ENCODE measurements at places on chromosomes 13 and 19.

DNA sequence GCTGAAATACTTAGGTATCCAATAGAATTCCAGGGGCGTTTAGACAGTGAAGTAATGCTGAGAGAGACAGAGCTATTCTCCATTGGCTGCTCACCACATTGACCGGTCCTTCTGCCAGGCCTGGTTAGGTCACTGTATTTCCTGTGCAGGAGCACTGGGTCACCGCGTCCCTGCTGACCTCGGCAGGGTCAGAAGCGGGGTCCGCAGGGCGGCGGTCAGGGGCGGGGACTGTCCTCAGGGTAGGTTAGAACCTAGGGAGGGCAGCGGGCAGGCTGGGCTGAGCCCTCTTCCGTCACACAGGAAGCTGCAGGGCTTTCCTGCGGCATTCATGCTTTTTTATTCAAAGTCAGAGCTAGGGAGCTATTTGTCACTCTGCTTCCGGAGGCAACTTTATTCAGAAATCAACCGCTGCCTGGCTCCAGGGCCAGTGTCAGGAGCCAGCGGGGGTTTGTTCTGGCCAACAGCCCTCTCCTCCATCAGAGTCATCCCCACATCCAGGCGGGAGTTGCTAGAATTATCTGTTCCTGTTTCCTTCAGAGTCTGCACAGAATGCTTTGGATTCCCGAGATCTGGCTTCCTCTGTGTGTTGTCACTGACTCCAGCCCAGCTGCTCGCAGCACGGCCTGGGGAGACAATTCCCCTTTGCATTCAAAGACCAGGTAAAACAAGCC is 81.2 kb upstream of the WASF3 start:
- DNase-seq = no peak

- DNase-seq = no peak
These were observed 298.7 kb downstream of the HS6ST3 start for GRCh38 chr13:96388598-96388997.

GRCh38 chr19:3057275-3057714 is 5.0 kb downstream of the TLE5 start:
- DNase-seq = no peak

GRCh38 chr19:33440241-33440640 is 66.7 kb downstream of the CEBPG start:
- no peak for DNase-seq

- no peak for DNase-seq
These were observed 20.8 kb downstream of the ANKRD10 start for GRCh38 chr13:110894086-110894485.

- no peak for DNase-seq
These were observed 103.6 kb upstream of the MYCBP2 start for GRCh38 chr13:77430377-77430951.

DNA sequence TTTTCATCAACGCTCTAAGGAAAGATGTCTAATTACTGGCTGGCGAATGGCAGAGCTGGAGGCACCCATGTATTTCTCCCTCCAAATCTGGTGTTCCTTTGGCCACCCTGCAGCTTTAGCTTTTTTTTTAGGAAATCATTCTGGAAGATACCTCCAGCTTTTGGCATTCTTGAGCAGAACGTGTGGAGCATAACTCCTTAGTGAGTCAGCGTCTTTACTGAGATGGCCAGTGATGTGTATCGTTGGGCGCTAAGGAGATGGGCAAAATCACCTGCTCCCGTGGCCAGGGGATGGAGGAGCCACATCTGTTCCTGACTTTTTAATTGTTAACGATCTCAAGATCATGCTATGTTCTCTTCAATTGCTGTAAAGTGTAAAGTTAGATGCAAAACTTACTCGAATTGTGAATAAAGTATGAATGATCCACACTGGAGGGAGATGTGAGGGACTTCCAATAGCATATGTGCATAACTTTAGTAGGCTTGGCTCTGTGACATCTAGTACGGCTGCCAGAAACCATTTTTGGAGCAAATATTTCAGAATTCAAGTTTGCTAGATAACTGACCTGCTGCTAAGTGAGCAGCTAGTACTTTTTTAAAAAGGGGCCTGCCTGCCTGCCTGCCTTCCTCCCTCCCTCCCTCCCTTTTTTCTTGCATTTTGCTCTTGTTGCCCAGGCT is 24.4 kb upstream of the C1QTNF9 start:
- DNase-seq = no peak

DNA sequence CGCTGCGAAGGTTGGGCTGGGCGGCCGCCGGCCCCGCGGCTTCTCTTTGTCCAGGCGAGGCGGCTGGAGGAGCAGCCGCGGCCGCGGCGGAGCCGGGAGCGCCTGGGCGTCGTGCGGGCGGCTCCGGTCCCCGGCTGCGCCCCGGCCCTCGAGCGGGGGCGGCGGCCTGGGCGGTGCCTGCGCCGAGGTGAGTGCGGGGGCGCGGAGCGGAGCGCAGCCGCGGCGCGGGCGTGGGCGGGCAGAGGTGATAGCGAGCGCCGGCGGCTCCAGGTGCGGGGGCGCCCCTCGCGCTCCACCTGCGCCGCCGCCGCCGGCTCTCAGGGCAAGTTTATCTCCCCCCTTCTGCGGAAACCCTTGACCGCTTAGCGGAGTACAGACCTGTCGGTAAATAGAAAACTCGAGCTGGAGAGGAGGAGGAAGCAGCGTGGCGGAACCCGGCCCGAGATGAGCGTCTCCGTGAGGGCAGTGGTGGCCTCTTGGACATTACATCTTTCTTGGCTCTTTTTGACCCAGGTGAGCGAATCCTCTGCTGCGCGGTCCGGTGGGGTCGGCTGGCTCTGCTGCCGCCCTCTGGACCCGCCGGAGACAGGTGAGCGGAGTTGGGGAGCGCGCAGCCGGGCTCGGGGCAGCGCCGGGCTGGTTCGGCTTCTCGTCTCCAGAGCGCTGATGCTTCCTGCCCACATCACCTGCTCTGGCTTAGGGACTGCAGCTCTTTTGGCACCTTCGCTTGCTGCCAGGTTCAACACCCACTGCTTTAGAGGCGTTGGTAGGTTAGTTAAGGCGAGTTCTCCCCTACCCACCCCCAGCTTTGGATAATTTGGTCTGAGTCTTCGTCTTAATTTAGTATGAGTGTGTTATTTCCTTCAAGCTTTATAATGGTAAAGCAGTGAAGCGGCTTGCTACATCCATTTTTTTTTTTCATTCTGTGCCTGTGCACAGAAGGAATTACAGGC is at the start of gene MTUS2:
TSS of gene MTUS2 (plus strand) at position 241 of the 953 bp plus-strand sequence.
- DNase-seq = no peak

- DNase-seq = no peak
These were observed 357.3 kb downstream of the KLF5 start for GRCh38 chr13:73416093-73416492.

DNA sequence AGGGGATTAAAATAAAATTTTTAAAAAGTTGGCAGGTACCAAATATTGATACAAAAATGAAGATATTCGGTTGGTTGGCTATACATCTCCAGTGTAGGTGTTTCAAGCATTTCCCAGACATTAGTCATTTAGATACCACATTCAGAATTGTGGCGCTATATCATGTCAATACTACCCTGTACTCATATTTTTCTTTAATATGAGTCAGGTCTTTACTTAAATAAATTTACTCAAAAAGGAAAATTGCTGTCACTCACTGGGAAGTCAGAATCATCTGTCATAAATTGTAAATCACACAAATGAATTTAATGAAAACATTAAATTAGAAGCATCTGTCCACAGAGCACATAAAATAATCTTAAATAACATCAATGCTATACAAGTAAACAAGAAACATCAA is 134.2 kb downstream of the TSHZ3 start:
- DNase-seq = no peak

GRCh38 chr19:28544451-28545261 is 668.3 kb downstream of the UQCRFS1 start:
- DNase-seq = no peak

DNA sequence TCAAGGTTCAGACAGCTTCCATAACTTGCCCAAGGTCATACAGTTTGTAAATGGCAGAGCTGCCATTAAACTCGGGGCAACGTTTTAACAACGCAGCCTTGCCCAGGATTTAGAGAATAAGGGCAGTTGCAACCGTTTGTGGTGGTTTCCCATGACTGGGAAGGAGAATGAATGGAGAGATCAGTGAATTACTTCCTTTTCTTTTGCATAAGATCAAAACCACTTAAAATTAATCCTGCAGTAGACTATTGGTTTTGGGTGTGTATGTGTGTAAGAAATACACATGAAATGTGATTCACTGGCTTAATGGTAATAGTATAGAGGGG is 179.1 kb upstream of the MIR17HG start:
- DNase-seq = no peak

DNA sequence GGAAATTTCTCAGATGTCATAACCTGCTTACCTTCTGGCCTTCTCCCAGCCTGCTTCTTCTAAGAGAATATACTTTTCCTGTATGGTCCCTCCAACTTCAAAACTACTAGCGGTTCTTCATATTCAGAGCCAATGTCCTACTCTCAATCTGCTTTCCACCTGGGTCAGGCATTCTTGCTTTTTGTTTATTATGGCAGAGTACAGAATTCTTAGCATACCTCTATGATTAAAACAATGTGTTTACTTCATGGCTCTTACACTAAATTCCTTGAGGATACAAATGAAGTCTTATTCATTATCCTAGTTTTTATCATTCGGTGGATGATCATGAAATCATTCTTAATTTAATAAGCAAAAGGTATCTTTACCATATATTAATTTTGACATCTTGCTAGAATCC is 484.2 kb upstream of the SLITRK1 start:
- no peak for DNase-seq

GRCh38 chr13:113962386-113962785 is 11.5 kb downstream of the C13orf46 start:
- DNase-seq = no peak

GRCh38 chr19:46913198-46913851 is 52.5 kb downstream of the ARHGAP35 start:
- no peak for DNase-seq

GRCh38 chr19:55353356-55353802 is 1.1 kb downstream of the COX6B2 start:
- DNase-seq = no peak

DNA sequence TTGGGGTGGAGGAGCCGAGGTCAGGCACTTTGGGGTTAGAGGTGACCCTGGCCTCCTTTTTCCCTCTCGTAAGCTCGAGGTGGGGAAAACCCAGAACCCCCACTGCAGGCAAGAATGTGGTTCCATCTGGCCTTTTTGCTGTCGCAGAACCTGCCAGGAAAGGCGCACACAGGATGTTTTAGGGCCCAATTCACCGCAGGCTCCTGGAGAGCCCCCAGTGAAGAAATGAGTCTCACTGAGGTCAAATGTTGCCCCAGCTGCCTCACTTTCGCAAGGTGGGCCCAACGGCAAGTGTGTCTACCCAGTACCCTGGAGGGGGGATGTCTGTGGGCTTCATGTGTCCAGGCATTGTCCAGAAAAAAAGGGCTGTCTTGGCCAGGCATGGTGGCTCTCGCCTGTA is 61.8 kb downstream of the PEX11G start:
- DNase-seq = no peak

GRCh38 chr13:110600261-110600819 is 15.0 kb upstream of the NAXD start:
- DNase-seq = no peak

GRCh38 chr13:98267080-98267912 is 90.2 kb upstream of the RNF113B start:
- DNase-seq = no peak

GRCh38 chr19:778910-779653 is 18.2 kb upstream of the PTBP1 start:
- no peak for DNase-seq

GRCh38 chr13:45109102-45109720 is 11.1 kb upstream of the GTF2F2 start:
- DNase-seq = no peak

DNA sequence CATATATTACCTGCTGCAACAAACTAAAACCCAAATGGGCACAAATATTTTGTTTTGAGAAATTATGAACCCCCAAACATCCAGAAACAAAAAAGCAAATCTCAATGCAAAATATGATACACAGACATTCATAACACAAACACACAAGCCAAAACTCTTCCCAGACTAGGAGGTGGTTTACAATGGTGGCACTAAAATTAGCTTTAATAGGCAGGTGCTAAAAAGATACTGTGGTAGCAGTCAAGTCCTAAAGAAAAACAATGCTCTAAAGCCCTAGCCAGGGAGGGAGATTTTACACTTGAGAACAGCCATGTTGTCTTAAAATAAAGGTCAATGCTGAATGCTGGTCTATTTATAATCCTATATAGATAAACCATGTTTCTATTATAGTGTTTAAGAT is 65.0 kb downstream of the DOCK9 start:
- no peak for DNase-seq

DNA sequence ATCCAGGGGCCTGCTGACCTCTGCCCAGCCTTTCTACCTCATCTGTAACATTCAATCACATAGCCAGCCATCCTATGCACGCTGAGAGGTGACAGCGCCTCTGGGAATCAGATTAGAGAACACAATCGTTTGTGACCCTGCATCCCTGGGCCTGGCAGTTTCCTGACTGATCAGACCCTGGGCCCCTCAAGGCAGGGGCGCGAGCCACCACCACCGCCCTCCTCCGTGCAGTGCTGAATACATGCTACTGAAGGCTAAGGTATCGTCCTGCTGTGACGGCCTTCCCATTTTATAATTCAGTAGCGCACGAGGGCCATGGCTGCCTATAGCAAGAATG is 1.3 kb downstream of the TMTC4 start:
- DNase-seq = no peak

GRCh38 chr19:50512112-50512998 is 1.4 kb downstream of the ASPDH start:
- DNase-seq = no peak

- no peak for DNase-seq
These were observed 813 bp downstream of the ZNF562 start for GRCh38 chr19:9673912-9674662.

- DNase-seq = peak; percentile 42
These were observed 878 bp upstream of the ADAMTSL5 start for GRCh38 chr19:1513499-1514294.

DNA sequence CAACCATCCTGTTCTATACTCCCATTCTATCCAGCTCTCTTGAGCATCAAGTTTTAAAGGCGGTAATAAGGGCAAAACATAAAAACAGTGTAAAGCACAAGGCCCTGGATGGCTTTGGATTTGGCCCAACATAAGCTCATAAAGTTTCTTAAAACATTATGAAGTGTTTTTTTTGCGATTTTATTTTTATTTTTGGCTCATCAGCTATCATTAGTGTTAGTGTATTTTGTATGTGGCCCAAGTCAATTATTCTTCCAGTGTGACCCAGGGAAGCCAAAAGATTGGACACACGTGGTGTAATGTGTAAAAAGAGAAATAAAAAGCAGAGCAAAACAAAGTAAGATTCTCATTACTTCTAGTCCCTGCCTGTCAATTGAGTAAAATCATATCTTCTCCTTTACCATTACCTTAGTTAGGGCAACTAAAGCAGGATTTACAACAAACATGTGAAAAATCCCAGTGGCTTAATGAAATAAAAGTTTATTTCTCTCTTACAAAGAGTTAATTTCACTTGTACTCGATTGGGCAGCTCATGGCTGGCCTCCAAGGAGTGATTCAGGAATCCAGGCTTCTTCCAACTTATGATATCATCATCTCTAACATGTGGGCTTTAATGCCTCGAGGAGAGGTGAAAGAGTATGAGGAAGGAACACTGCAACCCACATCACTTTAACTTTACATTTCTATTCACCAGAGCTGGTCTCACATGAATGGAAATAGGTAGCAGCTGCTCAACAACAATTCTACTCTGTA is 725.2 kb upstream of the SLITRK1 start:
- no peak for DNase-seq

- no peak for DNase-seq
These were observed 97.6 kb upstream of the SLITRK6 start for GRCh38 chr13:85896516-85897450.

GRCh38 chr13:84777316-84777715 is 895.0 kb upstream of the SLITRK1 start:
- DNase-seq = no peak

Data from stimulated activated CD8-positive, alpha-beta memory T cell treated with anti-CD3 and anti-CD28 coated beads, Interleukin-4, amount 100 ng/mL, for 1 hour (primary cell).